Progenitor cell of endocrine pancreas (in vitro differentiated cells): ENCODE measurements at places on chromosomes 7 and 10. TPM values are rescaled to one million over a fixed set of nuclear protein-coding genes. Genes with fewer than 3 reads are reported as not detected.

DNA sequence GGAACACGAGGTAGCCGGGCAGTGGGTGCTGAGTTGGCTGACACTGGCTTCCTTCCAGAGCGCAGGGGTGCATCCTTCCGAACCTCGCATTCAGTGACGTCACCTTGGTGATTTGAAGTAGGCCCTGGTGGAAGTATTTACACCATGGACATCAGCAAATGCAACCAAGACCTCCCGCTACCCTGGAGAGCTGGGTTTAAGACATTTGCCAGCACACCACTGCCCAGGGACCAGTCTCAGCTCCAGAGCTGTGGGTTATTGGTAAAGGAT is 106.4 kb upstream of the GPR26 start:
- H3K27me3 ChIP-seq = peaks cover 40% of the 10 kb centered on the region
- H3K27ac ChIP-seq = no peak overlapping the region
- H3K4me3 ChIP-seq = no peak overlapping the region
- H3K4me1 ChIP-seq = no peaks in the 10 kb centered on the region

GRCh38 chr7:143846692-143847091 is 55.3 kb downstream of the TCAF1 start:
- H3K27me3 ChIP-seq = no peaks in the 10 kb centered on the region
- peaks cover 1% of the 10 kb centered on the region for H3K36me3 ChIP-seq
- H3K4me1 ChIP-seq = no peaks in the 10 kb centered on the region

DNA sequence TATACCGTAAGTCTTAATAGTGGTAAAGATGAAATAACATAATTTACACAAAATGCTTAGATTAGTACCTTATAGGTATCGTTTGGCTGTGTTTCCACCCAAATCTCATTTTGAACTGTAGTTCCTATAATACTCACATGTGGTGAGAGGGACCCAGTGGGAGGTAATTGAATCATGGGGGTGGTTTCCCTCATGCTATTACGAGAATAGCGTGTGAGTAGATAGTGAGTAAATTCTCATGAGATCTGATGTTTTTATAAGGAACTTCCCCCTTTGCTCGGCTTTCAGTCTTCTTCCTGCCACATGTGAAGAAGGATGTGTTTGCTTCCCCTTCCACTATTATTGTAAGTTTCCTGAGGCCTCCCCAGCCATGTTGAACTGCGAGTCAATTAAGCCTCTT is 426.3 kb upstream of the POT1 start:
- H3K4me1 ChIP-seq = no peaks in the 10 kb centered on the region
- DNase-seq = no peak
- no peaks in the 10 kb centered on the region for H3K27me3 ChIP-seq

GRCh38 chr7:46654546-46655443 is 733.7 kb upstream of the IGFBP3 start:
- no peaks in the 10 kb centered on the region for H3K36me3 ChIP-seq
- no peak for DNase-seq
- H3K4me3 ChIP-seq = no peak overlapping the region
- no peaks in the 10 kb centered on the region for H3K27me3 ChIP-seq

DNA sequence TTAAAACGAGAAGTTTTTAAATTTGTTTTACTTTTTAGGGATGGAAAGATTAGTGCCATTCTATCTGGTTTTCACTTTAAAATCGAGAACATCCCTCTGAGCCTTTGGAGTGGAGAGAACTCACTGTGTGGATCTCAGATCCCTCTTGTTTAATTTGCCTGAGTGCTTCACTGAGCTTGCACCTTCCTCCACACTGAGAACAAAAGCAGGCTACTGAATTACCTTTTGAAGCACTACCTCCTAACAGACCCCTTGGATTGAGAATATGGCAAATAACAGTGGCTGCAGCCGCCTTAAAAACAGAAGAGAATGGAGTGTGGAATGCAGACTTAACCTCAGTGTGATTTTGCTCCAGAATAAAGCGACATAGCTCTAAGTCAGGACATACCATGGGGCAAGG is 204.7 kb downstream of the CNTNAP2 start:
- no peaks in the 10 kb centered on the region for H3K4me1 ChIP-seq
- no peak for DNase-seq
- H3K36me3 ChIP-seq = no peaks in the 10 kb centered on the region
- H3K27me3 ChIP-seq = no peaks in the 10 kb centered on the region
- H3K4me3 ChIP-seq = no peak overlapping the region

- peaks cover 7% of the 10 kb centered on the region for H3K27me3 ChIP-seq
- H3K4me1 ChIP-seq = no peaks in the 10 kb centered on the region
- no peaks in the 10 kb centered on the region for H3K36me3 ChIP-seq
- no peak overlapping the region for H3K27ac ChIP-seq
- no peak for DNase-seq
- H3K4me3 ChIP-seq = no peak overlapping the region
These were observed 133.6 kb upstream of the GDF10 start for GRCh38 chr10:47166405-47166777.

Gene FAM24B
- total RNA-seq = not detected in 2 replicates

Gene MDH2
- 119 and 122 TPM in 2 replicates for total RNA-seq

Gene CTBP2
- 182 and 183 TPM in 2 replicates for total RNA-seq
